ENCODE measurements at places on chromosomes 1 and 21. TPM values are rescaled to one million over a fixed set of nuclear protein-coding genes. Genes with fewer than 3 reads are reported as not detected.
A peak's percentile ranks its signal among the peaks of the same experiment; 100 is the strongest.

SLC9C2 gene
- total RNA-seq = not detected

- DNase-seq = no peak
These were observed 101.6 kb upstream of the RUNX1 start for GRCh38 chr21:35150562-35151226.

DNA sequence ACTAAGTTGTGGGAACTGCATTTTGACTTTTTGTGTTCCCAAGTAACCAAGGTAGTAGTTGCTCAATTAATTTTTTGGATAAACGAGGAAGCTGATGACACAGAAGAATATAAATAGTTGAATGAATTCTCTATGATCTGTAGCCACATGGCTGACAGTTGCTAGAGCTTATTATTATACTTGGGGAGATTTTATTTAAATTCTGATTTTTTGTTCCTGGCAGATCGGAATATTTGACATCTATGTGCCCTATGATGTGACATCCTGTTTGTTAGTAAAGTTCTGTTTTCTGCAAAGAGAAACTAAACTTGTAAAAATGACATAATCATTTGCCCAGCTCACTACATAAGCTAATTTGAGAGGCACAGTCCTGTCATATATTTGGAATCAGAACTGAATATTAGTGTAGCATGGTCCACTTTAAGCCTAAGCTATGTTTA lies 9.7 kb upstream of the LYST start:
- DNase-seq = no peak

FTCD gene
- not detected for total RNA-seq

DDR2 gene
- 26.1 TPM for total RNA-seq

GRCh38 chr1:79042117-79042516 lies 35.6 kb upstream of the ADGRL4 start:
- no peak for DNase-seq

DNA sequence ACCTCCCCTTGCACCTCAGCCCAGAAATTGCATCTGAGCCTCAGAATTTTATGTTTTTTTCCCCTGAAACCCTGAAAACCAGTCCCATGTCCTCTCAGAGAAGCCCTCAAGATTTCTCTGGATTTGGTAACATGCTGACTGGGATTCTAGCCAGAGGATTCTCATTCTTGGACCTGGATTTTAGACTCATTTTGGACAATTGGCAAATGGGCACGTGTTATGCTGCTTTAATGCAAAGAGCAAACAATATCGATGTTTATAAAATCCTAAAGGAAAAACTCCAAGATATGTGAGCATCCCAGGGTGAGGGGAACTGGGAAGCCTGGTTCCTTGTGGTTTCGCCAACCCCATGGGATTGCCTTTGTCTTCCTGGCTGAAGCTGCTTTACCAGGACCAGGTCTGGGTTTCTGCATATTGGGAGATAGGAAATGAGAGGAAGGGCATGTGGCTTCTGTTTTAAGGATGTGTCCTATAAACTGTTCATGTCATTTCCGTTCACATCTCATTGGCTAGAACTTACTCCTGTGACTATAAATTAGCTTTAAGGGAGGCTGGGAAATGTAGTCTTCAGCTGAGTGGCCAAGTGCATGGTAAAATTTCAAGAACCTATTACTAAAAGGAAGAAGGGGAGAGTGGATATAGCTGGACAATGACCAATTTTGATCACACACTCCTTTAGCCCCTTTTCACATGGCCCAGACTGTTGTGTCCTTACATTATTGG lies 27.2 kb upstream of the BCL10 start:
- DNase-seq = no peak

- no peak for DNase-seq
These were observed 38.8 kb downstream of the PLXNA2 start for GRCh38 chr1:208205216-208206013.

TSPEAR gene
- total RNA-seq = not detected

ABCA4 gene
- total RNA-seq = 0.52 TPM

DNA sequence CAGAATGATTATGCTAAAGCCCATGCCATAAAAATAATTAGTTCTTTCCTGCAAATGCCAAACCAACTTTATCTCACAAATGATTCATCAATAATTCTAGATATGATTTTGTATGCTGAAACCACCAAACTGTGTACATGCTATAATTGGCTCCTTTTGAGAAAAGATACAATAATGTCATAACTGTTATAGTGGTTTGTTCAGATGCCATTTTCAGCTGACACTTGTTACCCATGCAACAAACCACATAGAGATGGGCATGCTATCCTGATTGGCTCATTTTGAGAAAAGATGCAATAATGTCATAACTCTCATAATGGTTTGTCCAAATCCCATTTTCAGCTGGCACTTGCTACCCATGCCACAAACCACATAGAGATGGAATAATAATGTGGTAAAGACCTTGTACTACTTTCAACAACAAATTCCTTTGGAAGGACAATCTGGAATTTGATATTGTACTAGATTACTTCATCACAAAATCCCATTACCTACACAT lies 283.8 kb downstream of the TPR start:
- no peak for DNase-seq

IL24 gene
- not detected for total RNA-seq

RNF186 gene
- not detected for total RNA-seq

DNA sequence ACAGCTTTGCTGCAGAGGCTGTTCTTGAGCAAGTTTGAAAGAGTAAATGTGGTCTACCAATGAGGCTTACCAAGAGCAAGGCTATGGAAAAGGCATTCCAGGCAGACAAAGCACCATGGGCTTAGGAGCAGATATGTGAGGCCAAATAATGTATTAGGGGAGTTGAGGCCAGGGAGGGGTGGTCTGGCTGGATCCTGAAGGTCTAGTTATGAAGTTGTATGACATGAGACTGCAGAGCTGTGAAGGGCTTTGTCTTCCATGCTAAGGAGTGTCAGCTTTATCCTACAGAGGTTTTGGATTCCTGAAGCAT lies 51.8 kb upstream of the TSPAN2 start:
- no peak for DNase-seq

RNU1-3 gene
- under 0.01 TPM for total RNA-seq

C1orf185 gene
- not detected for total RNA-seq

GRCh38 chr1:189192741-189193520 lies 1284.7 kb downstream of the BRINP3 start:
- no peak for DNase-seq

IL20 gene
- not detected for total RNA-seq

DNA sequence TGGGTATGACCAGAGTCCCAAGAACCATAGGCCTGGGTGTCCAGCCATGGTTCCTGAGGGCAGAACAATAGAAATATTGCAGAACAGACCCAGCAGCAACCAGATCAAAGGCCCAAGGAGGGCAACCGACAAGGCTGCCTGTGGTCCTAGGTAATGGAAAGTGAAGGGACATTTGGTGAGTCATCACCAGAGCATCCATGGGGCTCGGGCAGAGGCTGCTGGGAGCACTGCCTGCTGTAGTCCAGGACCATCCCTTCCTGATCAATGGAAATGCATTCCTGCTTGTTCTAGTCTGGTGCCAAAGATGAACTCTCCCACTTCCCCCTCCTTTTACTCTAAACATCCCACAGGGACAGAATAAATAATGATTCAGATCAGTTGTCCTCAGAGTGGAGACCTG lies 172.8 kb upstream of the CACNA1E start:
- DNase-seq = no peak

- DNase-seq = no peak
These were observed 252.5 kb upstream of the PLXNA2 start for GRCh38 chr1:208496467-208497371.

DNA sequence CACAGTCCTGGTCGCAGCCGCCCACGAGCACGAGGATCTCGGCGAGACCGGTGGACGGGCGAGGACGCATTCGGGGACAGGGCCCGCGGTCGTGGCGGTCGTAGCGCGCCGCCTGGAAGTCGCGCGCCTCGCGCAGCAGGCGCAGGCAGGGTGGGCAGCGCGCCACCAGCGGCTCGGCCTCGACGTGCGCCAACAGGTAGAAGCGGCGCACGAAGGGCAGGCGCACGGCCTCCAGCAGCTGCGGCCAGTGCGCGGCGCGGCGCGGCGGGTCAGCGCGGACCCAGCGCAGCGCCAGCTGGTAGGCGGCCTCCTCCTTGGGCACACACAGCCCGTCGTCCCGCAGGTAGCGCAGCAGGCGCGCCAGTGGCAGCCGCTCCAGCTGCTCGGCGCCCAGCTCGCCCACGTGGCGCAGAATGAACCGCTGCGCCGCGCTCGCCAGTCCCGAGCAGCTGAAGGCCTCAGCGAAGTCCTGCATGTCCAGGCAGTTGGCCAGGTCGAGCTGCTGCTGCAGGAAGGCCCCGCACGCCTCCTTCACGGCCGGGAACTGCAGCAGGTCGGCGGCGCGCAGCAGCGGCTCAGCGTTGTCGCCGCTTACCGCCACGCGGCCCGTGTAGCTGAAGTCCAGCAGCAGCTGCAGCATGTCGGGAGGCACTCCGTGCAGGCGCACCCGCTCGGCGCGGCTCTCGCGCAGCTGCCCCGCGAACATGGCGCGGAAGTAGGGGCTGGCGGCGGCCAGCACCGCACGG lies 573 bp downstream of the KLHL21 start:
- peak; percentile 91 for DNase-seq

PARK7 gene
- total RNA-seq = 85.8 TPM

- no peak for DNase-seq
These were observed 81.8 kb downstream of the PEX14 start for GRCh38 chr1:10556430-10557005.

GRCh38 chr21:15436031-15436430 lies 293.8 kb upstream of the USP25 start:
- DNase-seq = no peak

ELAVL4 gene
- total RNA-seq = 0.20 TPM

CR1 gene
- 19.3 TPM for total RNA-seq

GRCh38 chr1:185401019-185401418 lies 84.0 kb upstream of the IVNS1ABP start:
- no peak for DNase-seq

GRCh38 chr1:203581841-203582240 lies 44.8 kb upstream of the ATP2B4 start:
- no peak for DNase-seq

LCE1F gene
- total RNA-seq = not detected

GSTM5 gene
- 1.4 TPM for total RNA-seq

GRCh38 chr1:29415156-29415830 lies 179.0 kb downstream of the PTPRU start:
- no peak for DNase-seq

PBXIP1 gene
- total RNA-seq = 77.3 TPM

GRCh38 chr21:31604591-31605190 lies 54.8 kb upstream of the SOD1 start:
- no peak for DNase-seq

GRCh38 chr1:240000634-240001033 lies 91.0 kb upstream of the FMN2 start:
- no peak for DNase-seq

- no peak for DNase-seq
These were observed 86.9 kb downstream of the TTC3 start for GRCh38 chr21:37159949-37160348.

DNA sequence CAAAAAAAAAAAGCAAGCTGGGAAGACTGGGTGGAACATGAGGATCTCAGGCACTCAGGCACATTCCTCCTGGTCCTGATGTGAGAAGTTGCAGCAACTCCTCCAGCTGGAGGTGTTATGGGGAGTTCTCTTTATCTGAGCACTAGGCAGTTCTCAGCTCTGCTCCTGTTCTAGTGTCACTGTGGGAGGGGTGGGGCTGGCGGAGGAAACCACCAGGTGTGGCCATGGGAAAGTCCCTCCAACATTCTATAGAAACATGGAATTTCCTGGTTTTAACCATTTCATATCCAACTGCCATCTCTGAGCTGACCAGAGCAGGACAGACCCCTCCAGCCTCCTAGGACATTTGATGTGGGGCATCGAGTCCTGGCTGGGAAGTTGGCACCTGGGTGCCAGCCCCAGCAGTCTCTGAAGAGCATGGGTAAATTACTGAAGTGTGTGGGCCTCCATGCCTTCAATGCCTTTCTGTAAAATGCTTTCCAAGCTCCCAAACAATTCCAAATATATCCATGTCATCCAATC lies 804 bp upstream of the IKBKE start:
- DNase-seq = no peak

GRCh38 chr1:218447010-218447689 lies 102.0 kb downstream of the TGFB2 start:
- DNase-seq = no peak

- no peak for DNase-seq
These were observed 37.3 kb downstream of the OLFM3 start for GRCh38 chr1:101959456-101959855.

DNA sequence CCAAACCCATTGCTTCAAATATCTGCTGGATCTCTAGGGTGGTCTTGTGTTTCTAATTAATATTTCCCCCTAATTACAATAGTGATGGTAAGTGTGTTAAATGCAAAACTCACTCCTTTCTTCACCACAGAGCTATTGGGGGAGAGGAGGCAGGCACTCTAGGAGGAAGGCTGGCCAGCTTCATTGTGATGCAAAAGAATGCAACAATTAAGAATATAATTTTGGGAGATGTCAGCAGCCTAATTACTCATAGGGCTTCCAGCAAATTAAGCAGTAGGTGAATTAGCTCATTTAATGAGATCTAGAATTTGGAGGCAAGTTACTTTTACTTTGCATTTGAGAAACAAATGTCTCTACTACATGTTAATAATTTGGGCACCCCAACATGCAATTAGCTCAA lies 560.4 kb upstream of the DAB1 start:
- DNase-seq = no peak

DNA sequence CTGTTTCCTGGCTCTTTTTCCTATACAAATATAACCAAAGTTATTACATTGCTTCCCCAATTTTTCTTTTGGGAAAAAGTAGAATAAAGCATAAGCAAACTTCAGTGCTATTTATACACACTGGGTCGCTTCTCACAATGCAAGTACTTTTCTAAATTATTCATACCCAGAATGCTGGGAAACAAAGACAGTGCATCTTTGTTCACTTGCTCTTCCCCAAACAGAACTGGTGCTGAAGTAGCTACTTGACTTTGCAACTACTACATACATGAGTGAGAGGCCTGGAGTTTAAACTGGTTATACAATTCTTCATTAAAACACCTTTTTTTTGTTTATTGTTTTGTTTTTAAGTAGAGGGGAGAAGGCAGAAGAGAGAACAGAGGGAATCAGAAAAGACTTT lies 40.2 kb downstream of the STX6 start:
- DNase-seq = no peak

GRCh38 chr1:186620566-186621350 lies 59.5 kb downstream of the PTGS2 start:
- no peak for DNase-seq

DNA sequence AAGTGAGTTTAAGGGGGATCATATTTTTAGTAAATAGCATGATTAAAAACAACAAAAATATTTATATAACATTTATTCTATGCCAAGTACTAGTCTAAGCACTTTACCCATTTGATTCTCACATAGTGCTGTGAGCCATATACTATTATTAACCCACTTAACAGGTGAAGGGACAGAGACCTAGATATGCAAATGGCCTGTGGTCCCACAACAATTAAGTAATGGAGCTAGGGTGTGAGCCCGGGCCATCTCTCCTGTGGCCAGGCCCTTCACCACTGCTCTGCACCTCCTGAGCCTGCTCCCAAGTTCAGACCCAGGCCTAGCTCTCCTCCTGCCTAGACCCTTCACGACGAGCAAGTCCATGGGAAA lies 537 bp downstream of the ASCL5 start:
- no peak for DNase-seq

All from upper lobe of left lung (tissue), 6 donors.